ENCODE measurements at places on chromosomes 7 and 10. TPM values are rescaled to one million over a fixed set of nuclear protein-coding genes. Genes with fewer than 3 reads are reported as not detected.

GRCh38 chr10:15121707-15122106, 24.6 kb downstream of the RPP38 start:
- no peak for DNase-seq

GRCh38 chr10:133438711-133439273, 14.4 kb upstream of the SPRN start:
- DNase-seq, result no peak

- DNase-seq, result peak; percentile 92
These were observed 22.3 kb downstream of the BZW2 start for GRCh38 chr7:16668049-16668858.

DNA sequence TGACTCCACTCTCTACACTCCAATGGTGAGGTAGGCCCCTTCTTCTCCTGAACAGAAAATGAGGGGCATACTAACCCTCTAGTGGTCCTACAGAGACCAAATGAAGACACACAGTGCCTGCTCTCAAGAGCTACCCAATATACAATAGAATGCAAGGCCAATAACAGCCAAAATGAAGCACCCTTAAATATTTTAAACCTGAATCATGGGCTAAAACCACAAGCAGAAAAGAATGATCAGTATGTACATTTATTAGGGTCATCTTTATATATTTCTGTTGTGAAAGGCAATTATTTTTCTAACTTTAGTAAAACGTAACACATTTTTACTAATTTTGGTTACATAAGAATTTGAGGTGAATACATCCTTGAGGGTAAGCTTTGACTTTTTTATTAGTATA, 49.9 kb upstream of the COL1A2 start:
- DNase-seq, result no peak

The MEIG1 gene
- not detected for total RNA-seq

Data from upper lobe of left lung (tissue), 6 donors.